ENCODE measurements at places on chromosomes 5 and 9. TPM values are rescaled to one million over a fixed set of nuclear protein-coding genes. Genes with fewer than 3 reads are reported as not detected.

DNA sequence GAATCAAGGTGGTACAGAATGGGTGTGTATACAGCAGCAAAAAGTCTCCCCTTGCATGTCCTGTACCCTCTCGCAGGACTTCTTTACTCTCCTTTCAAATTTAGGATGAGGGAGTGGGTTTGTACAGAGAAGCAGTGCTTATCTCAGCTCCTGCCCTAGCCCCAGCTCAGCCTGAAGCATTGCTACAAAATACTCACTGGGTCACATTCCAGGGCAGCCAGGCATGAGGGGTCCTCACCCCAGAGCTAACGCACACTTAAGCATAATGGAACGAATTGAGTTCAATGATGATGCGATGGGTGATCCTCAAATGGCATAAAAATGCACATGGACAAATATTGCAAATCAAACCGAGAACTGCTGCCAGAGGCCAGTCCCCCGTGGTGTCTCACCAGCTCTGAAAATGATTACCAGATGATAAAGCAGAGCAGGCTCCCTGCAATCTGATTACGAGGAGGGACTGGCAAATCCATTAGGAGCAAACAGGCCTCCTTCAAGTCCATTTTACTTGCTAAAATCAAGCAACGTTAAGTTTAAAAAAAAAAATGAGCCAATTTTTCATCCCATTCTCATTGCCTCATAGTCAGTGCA lies 231.6 kb upstream of the TAS2R1 start:
- DNase-seq, result no peak

DNA sequence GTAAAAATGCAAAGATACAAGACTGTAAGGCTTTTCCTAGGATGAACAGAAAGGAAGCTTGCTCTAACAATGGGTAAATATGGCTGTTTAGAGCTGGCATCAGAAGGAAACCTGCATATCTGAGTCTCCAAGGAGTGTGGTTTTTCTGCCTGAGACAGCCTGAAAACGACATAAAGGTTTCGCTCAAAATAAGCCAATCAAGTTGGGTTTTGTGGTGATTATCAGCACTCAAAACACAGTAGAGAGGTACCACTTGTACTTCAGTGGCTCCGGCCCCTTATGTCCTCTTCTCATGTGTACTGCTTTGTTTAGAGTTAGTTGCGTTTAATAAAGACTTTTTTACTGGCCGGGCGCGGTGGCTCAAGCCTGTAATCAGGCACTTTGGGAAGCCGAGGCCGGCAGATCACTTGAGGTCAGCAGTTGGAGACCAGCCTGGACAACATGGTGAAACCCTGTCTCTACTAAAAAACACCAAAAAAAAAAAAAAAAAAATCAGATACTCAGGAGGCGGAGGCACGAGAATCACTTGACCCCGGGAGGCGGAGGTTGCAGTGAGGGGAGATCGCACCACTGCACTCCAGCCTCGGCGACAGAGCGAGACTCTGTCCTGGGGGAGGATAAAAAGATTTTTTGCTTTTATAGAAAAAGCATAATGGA lies 39.4 kb downstream of the KLF9 start:
- no peak for DNase-seq

The PITX1 gene
- total RNA-seq, result 571 TPM

GRCh38 chr9:4592295-4592694 lies 69.8 kb upstream of the PLPP6 start:
- no peak for DNase-seq

DNA sequence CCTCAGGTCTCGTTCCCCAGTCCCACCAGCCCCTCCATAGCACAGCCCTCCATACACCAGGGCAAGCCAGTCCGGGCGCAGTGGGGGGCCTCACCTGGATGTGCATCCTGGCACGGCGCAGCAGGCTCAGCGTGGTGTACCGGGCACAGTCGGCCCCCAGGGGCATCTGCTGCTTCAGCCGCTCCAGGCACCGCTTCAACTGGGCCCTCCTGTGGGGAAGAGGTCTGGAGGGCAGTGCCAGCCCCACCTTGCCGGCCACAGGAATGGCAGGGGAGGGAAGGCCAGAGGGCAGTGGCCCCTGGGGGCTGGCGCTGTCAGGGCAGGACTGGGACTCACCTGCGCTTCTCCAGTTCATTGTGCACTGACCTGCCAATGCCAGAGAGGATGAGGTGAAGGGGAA lies 1.4 kb downstream of the MXD3 start:
- no peak for DNase-seq

DNA sequence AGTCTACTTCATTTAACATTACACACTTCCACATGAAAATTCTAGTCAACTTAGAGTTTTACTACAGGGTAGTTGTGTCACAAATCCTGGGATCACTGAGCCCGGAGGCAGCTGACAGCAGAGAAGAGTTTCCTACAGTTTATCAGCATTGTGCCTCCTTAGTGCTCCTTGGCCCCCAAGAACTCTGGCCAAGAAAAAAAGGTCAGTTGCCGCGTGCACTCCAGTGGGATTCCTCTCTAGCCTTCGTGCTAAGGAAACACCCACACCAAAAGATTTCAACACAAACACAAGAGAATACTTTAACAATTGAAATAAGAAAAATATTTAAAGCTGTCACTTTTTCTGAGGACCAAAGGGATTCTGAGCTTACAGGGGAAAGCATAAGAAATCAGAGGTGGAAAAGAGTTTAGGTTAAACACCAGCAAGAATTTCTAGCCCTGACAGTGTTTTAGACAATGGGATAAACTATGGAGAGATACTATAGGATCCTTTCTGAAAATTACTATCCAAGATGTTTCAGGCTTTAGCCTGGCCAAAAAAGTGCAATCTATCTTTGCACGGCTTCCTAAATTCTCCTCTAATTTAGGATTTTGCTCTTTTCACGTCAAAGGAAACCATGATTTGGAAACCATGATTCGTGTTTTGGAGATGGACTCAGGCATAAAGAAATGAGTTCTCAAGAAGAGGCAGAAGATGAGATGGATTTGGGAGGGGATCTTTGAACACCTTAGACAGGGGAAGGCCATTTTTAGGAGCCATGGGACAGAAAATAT lies 606.8 kb downstream of the RAB3C start:
- DNase-seq, result no peak

The RNF183 gene
- total RNA-seq, result not detected

The IL13 gene
- not detected for total RNA-seq

The QRFP gene
- 0.18 TPM for total RNA-seq

- DNase-seq, result no peak
Measured at GRCh38 chr5:135489466-135490244, 37.5 kb upstream of the TIFAB start.

GRCh38 chr5:38423276-38424147 lies 132.9 kb downstream of the LIFR start:
- DNase-seq, result no peak

The CTSV gene
- 16.5 TPM for total RNA-seq

The ANKDD1B gene
- total RNA-seq, result 0.95 TPM

GRCh38 chr5:61704289-61704688 lies 372.2 kb downstream of the ZSWIM6 start:
- no peak for DNase-seq

DNA sequence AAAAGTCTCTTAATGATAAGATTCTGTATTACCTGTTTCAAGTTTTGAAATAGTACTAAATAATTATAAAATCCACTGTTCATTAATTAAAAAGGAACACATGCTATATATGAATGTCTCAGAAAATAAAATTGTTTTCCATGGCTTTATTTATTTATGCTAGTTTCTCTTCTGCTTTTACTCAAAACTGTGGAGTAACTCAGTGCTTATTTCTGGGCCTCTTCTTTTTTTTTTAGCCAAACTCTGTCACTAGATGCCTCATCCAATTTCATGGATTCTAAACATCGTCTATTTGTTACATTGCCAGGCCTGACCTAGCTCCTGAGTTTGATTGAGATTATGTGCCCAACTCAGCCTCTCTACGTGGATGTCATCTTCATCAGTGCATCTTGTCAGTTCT lies 1509.7 kb downstream of the MAT2B start:
- DNase-seq, result no peak

DNA sequence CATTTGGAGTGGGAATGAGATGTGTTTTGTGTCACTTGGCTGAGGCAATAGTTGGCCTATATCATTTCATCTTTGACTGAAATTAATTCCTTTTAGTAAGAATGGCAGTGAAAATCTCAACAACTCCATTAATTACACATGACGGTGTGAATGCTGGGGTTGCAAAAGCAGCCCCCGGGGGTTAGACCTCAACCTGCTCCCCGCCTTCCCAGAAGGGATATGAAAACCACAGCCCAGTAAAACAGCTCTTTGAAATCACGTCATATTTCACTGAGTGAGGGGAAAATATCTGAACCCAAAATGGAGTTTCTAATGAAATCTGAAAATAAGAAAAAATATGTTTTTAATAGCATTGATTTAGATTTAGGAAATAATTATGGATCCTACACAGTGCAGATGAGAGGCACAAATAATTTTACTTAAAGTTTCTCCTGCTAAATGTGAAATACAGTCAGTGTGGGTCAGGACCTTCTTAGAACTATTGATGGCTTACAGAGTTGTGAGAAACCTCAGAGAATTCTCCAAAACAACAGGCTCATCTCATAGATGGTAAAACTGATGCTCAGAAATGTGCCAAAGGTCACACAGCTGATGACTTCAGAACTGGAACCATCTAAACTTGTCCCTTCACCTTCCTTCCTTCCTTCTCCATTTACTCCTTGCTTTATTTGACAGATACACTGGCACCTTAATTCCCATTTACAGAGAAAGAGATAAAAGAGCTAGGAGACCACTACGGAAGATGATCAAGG lies 96.5 kb downstream of the SPOCK1 start:
- no peak for DNase-seq

GRCh38 chr5:87340716-87341115 lies 72.0 kb downstream of the CCNH start:
- DNase-seq, result no peak

DNA sequence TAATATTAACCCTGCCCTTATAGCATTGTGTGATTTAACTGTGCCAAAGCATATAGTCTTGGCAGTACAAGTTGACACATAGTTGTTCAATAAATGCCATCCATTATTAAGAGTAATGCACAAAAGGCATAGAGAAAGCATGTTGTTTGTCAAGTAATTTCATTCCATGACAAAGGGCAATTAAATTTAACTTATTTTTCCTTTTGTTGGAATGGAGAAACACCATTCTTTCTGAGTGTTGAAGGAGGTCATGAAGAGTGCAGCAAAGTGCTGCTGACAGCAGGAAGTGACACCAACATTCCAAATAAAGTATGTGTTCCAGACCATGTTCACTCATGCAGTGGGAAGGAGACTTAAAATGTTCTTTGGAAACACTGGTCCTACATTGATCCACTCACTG lies 29.1 kb downstream of the ANKDD1B start:
- DNase-seq, result no peak

DNA sequence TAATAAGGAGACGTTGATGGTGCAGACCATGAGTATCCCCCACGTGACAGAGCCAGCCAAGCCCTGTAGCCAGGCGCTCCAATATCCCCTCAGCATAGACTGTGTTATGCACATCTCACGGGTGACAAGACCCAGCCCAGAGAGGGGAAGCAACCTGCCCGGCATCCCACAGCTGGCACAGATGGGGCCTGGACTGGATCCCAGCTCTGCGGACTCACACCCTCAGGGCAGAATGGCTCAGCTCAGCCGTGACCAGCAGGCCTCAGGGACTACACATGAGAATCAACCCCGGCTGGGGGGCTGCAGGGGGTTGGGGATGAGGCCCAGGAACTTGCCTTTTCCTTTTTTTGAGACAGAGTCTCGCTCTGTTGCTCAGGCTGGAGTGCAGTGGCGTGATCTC lies 11.7 kb downstream of the FIBCD1 start:
- DNase-seq, result no peak

The CSF1R gene
- 38.7 TPM for total RNA-seq

The SLCO6A1 gene
- not detected for total RNA-seq

The SVEP1 gene
- total RNA-seq, result 0.99 TPM

- DNase-seq, result no peak
Measured at GRCh38 chr5:157476702-157477408, 16.8 kb downstream of the NIPAL4 start.

- DNase-seq, result no peak
Measured at GRCh38 chr9:1726993-1727759, 288.0 kb upstream of the SMARCA2 start.

DNA sequence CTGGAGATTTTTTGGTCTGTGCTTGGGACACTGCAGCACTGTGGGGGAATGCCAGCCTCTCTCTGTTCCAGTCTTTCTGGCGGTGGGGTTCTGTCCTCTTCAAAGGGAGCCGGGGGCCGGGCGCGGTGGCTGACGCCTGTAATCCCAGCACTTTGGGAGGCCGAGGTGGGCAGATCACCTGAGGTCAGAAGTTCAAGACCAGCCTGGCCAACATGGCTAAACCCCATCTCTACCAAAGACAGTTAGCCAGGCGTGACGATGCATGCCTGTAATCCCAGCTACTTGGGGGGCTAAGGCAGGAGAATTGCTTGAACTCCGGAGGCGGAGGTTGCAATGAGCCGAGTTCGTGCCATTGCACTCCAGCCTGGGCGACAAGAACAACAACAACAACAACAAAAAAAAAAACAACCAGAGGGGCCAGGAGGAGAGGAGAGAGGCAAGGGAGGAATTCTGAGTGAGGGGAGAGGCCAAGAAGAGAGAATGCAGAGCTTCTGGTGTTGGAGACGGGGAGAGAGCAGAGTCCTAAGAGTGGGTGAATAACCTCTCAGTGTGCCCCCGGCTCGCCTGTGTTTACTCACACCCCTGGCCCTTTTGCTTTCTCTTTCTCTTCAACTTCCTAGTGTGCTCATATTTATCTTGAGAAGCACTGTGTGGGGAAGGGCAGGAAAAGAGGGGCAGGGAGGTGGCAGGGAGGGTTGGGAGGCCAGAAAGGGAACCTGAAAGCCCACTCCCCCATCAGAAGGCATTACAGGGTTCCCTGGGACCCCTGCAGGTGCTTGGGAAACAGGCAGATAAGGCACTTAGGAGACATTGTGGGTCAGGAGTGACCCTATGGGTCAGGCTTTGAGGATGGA lies 3.2 kb upstream of the SET start:
- DNase-seq, result no peak

The MPDZ gene
- 16.6 TPM for total RNA-seq

GRCh38 chr9:107102011-107102410 lies 181.1 kb upstream of the RAD23B start:
- no peak for DNase-seq

The HMMR gene
- 17.2 TPM for total RNA-seq

The PCDHGA11 gene
- total RNA-seq, result 1.1 TPM

The SMIM33 gene
- not detected for total RNA-seq

DNA sequence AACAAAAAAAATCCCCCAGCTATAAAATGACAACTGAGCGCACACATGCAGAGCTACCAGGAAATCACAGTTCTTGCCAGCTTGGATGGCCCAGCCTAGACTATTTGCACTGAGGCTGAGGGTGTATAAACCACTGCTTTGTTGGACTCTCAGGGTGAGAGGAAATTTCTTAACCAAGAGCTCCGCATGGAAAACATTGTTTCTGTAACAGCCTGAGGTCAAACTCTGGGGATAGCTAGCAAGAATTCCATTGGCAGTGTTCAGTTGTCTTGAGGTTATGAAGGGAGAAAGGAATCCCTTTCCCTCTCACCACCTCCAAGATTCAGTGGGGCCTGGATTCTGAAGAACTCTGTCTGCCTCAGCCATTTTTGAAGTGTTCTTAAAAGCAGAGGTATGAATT lies 360.0 kb downstream of the OSTF1 start:
- DNase-seq, result no peak

DNA sequence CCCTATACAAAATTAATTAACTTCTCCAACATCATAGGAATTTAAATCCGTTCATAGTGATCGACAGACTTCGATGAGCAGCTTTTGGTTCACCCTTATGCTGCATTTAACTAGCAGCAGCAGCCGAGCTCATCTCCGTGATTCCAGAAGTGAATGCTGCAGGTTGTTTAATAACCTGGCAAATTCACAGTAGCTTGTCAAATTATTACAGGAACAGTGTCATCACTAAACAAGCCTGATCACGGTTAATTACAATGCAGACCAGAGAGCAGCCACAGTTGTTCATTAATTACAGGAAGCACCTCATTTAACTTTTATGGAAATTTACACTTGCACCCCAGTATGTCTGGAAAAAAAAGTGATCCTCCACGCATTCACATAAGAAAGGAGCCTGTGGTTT lies 188.2 kb downstream of the BNC2 start:
- no peak for DNase-seq

Data from esophagus squamous epithelium (tissue), 5 donors.